GM12865 (cell line): ENCODE measurements at places on chromosomes 1 and 21.

DNA sequence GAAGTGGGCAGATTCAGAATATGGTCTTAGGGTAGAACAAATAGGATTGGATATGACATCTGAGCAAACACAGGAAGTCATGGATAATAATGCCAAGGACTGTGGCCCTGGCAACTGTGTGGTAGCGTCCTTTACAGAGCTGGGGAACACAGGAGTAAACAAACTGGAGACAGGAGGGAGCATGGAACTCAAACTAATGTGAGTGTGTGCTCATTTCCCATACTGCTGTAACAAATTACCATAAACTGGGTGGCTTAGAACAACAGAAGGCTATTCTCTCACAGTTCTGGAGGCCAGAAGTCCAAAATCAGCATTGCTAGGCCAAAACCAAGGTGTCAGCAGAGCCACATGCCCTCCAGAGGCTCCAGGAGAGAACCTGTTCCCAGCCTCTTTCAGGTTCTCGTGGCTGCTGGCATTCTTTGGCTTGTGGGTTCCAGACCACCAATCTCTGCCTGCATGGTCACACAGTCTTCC, 106.4 kb downstream of the TGFBR3 start:
- DNase-seq: no peak

GRCh38 chr1:119674835-119675289, 26.8 kb upstream of the ZNF697 start:
- DNase-seq: peak; percentile 76

DNA sequence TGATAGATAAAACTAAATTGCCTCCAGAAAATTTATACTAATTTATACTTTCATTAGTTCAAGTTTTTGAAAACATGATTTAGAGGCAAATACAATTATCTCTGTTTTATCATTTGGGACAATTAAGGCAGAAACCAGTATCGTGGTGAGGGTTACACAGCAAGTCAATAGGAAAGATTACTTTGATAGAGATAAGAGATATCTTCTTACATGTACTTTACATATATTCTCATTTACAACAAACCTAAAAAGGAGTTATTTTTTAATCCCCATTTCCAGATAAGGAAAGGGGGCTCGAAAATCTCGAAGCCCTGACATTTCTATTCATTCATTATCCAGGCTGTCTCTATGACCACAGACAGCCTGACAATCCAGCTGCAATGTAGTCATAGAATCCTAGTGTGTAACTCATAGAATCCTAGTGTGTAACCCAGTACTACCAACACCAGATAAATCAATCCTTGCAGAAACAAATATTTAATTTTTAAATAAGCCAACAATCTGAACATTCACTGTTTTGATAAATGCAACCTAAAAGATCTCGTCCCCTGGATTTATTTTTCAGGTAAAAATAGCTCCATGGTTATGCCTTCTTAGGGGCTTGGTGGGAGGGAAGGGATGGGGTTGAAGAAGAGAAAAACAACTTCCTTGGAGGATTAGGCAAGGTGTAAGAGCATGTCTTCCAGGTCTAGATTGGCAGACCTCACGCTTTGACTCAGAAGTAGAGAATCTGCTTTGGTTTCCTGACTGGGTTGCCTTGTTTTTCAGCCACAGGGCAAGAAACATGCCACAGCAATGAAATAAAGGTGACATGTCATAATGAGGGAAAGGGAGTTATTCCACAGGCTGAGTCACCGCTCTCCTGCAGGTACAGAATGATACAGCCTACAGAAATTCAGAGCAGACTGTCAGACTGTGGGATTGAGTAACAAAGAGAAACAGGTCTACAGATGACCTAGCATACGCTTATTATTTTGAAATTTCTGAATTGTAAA, 45.6 kb downstream of the IRF2BP2 start:
- no peak for DNase-seq

GRCh38 chr1:58929671-58930325, 146.0 kb upstream of the JUN start:
- DNase-seq: no peak

- DNase-seq: no peak
Observed at GRCh38 chr1:19232524-19232846, 18.8 kb downstream of the EMC1 start.
